NCI-H524 treated with DMSO at 0.1 percent for 48 hours (cell line): ENCODE measurements at places on chromosomes 2 and 18.

DNA sequence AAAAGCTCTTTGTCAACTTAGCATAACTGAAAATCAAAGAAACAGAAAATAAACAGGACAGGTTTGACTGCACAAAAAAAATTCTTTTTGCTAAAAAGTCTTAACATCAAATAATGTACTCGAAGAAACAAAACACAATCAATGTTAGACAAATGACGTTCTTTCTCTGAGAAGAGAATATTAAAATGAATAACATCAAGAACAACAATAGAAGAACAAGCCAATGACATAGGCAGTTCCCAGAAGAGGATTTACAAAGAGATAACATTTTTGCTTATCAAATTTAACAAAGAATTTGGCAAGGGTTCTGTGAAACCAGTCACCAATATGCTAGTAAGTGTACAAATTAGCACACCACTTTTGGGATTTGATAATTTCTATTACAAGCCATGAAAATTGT, 5.8 kb downstream of the GPR55 start:
- no peak for DNase-seq

GRCh38 chr2:102843764-102844443, 82.1 kb downstream of the TMEM182 start:
- DNase-seq, result no peak

GRCh38 chr18:24488824-24489493, 28.5 kb downstream of the HRH4 start:
- no peak for DNase-seq

DNA sequence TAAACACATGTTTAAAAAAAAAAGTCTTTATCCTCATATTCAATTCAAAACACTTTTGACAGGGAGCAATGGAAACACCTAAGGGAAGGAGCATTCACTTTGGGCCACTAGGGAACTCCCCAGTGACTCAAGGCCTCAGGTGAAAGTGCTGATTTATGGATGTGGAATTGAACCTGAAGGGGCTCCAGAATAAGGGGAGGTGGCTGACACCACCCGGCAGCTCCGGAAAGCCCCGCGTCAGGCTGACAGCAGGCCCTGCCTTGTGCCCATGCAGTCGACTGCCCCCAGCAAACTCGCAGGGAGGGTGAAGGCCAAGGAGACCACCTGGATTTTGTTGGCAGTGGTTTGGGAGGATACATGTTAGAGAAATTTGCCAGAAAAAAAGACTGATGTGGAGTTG, 275.3 kb upstream of the NCKAP5 start:
- no peak for DNase-seq

- DNase-seq, result no peak
Measured at GRCh38 chr2:16383411-16383810, 282.2 kb downstream of the CYRIA start.

GRCh38 chr2:74199871-74200305, 1.5 kb downstream of the MTHFD2 start:
- no peak for DNase-seq
